Camera-type eye (tissue), 1 donor: ENCODE measurements at places on chromosomes 3 and 15. TPM values are rescaled to one million over a fixed set of nuclear protein-coding genes. Genes with fewer than 3 reads are reported as not detected.

The ACOX2 gene
- 22.8 TPM for total RNA-seq

The CRBN gene
- 219 TPM for total RNA-seq

The IQCB1 gene
- 46.8 TPM for total RNA-seq

The OXSR1 gene
- 48.1 TPM for total RNA-seq

The SNURF gene
- 55.8 TPM for total RNA-seq

The FOXB1 gene
- total RNA-seq: not detected

The ALG1L2 gene
- 1.0 TPM for total RNA-seq

The PP2D1 gene
- total RNA-seq: not detected

The DPPA2 gene
- not detected for total RNA-seq

The AMIGO3 gene
- not detected for total RNA-seq

The FANCI gene
- total RNA-seq: 23.0 TPM
